Activated CD4-positive, alpha-beta T cell treated with anti-CD3 and anti-CD28 coated beads for 24 hours (primary cell): ENCODE measurements at places on chromosomes 12 and 14.

DNA sequence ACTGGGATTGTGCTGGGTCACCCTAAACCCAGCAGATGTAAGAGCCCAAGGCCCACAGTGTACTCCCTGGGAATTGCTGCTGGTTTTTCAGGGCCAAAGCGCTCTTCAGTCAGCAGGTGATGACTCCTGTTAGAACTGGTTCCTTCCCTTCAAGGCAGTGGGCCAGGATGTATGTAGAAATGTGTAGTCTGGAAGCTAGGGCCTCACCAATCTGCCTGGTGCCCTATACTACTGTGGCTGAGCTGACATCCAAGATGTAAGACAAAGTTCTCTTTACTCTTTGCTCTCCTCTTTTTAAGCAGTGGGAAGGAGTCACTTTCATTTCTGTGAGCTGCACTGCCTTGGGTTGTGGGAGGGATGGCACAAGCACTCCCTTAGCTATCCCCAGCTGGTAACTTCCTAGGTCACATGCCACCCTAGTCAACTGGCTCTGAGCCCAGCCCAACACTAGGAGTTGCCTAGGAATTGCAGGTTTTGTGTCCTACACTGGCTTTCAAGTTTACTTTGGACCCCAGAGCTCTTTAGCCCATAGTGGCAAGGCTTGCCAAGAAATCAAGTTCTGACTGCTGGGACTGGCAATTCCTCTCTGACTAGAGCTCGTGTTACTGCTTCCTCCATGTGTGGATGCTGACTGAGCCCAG, 249.2 kb downstream of the C12orf50 start:
- no peak for DNase-seq

GRCh38 chr12:112480931-112481330, 62.2 kb downstream of the PTPN11 start:
- no peak for DNase-seq

GRCh38 chr14:73233564-73233963, 3.7 kb upstream of the PAPLN start:
- no peak for DNase-seq

DNA sequence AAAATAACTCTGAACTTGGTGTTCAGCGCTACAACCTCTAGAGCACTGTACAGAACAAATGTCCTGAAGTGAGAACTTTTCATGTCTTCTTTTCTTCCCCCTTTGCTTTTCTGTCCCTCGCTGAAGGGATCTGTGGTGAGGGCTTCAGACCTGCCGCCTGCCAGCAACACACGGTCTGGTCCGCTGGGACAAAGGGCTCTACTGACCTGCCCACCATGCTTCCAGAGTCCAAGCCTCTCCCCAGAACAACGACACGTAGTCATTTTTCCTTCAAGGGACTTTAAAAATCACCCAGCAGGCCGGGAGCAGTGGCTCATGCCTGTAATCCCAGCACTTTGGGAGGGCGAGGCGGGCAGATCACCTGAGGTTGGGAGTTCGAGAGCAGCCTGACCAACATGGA, 140.4 kb downstream of the EFCAB11 start:
- DNase-seq, result no peak

DNA sequence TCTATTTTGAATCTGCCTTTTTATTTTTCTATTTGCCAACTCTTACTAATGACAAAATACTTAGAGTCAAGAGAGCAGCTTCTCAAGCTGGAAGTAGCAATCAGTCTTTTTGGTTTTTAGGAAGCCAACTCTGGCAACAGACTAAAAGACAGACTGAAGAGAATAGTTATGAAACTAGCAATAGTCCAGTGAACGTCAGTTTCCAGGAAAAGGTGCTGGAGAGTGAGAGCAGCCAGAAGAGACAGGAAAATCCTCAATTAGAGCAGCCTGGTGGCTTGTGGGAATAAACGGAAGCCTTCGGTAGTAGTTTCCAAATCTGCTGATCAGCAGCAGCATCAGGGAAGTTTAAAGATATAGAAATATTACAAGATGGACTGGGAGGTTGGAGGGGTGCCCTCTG, 27.1 kb downstream of the ATG14 start:
- no peak for DNase-seq

- no peak for DNase-seq
Measured at GRCh38 chr14:33062881-33063280, 124.2 kb downstream of the NPAS3 start.

DNA sequence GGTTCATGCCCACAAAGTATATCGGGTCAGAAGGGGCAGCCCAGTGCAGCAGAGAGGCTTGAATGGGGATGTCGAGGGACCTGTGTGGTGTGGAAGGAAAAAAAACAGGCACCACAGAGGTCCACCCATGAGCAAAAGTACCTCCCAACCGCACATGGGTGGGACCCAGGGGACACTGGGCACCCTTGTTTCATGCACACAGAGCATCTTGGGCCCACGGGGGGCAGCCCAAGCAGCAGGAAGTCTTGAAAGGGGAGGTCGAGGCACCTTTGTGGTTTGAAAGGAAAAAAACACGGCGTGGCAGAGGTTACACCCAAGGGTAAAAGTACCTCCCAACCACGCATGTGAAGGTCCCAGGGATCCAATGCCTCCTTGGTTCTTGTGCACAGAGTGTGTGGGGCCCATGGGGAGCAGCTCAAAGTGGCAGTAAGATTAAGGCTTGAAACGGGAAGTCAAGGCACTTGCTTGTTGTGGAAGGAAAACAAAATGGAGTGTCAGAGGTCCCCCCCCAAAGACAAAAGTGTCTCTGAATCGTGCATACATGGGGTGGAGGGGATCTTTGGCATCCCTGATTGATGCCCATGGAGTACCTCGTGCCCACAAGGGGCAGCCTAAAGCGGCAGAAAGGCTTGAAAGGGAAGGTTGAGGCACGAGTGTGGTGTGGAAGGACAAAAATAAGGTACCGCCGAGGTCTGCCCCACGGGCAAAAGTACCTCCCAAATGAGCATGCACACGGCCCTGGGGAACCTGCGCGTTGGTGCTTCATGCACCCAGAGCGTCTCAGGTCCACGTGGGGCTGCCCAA, 575.5 kb downstream of the ALG10 start:
- DNase-seq, result no peak

GRCh38 chr14:99265571-99265970, 6.4 kb downstream of the BCL11B start:
- no peak for DNase-seq

DNA sequence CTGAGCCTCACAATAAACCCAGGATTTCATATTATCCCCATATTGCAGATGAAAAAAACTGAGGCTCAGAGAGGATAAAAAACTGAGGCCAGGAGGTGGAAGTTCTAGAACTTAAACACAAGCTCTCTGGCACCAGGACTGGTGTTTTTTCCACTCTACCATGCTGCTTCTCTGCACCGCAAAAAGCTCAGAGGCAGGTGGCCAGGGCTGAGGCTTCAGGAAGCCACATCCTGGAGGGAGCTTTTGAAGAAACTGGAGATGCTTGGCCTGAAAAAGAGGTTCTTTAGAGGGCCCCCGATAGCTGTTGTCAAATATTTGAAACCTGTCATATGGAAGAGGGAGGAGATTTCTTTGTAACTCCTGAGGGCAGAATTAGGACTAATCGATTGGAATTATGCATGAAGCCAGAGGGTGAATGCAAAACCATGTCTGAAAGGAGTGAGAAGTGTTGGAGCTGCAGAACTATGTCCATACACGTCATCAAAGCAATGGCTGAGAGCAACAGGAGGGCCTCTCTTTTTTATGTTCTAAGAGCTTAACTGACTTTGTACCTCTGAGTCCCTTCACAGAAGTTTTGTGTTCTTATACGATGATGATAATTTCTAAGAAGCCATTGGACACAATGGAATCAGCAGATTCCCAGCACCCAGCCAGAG, 448.6 kb downstream of the FUT8 start:
- no peak for DNase-seq

GRCh38 chr14:87181288-87181687, 811.7 kb downstream of the GALC start:
- DNase-seq, result no peak

DNA sequence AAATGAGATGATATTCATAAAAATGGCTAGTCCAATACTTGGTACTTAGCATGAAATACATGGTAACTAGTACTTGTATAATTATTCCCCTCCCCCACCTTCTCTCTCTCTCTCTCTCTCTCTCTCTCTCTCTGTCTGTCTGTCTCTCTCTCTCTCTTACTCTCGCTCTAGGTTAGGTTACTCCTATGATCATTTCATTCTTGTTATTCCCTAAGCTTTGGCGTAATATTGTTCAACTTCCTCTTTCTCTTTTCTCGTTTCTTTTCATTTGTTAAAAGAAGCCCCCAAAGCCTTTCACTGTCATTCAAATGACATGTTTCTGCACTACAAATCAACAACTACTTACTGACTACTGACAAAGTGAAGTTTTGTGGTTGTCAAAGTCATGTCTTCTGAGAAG, 89.8 kb downstream of the GRIP1 start:
- no peak for DNase-seq

DNA sequence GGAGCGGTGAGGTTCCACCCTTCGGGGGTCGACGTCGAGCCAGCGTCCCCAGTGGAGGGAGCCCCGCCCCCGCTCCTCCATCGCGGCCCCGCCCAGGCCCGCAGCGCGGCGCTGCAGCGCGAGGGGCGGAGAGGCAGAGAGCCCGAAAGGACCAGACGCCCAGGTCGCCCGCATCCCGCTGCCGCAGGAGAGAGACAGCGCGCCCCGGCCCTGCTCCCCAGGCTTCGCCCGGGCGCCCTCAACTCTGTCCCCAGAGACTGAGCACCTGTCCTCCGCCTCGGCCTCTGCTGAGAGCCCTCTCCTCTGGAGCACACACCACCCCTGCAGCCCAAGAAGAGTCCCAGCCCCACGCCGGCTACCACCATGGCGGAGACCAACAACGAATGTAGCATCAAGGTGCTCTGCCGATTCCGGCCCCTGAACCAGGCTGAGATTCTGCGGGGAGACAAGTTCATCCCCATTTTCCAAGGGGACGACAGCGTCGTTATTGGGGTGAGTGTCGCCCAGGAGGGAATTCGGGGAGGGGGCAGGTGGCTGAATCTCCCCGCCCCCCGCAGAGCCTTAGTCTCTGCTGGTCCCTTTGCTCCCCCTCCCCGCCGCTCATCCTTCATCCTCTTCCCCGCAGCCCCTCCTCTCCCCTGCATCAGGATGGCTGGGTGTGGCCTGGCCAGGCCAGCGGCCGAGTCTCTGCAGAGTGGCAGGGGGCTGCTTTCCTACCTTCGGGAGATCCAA, at the start of gene KIF5A:
TSS of gene KIF5A (plus strand) at position 136 of the 732 bp plus-strand sequence. CDS start at position 364, 228 bp downstream.
- DNase-seq, result peak; percentile 37

GRCh38 chr14:82595466-82595865, 1061.8 kb upstream of the SEL1L start:
- DNase-seq, result no peak

DNA sequence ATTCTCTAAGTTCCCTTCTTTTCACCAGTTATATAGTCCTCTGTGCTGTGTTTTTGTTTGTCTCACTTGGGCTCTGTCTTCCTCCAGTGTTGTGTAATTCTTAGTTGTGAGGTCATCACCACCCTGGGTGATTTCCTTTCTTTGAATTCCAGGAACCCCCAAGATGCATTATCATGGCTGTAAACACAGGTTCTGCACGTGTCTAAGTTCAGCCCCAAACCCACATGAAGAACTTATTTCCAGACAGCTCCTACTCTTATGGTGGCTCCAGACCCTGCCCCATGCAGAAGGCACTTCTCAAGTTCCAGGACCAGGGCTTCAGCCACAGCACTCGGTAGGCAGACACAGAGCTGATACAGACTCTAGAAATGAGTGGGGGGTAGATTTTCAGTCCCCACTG, 560.5 kb downstream of the BCL11B start:
- DNase-seq, result no peak
